Aorta (tissue), 5 donors: ENCODE measurements at places on chromosomes 5 and 9.

GRCh38 chr5:142981886-142982820, 212.0 kb downstream of the ARHGAP26 start:
- no peaks in the 10 kb centered on the region for H3K27me3 ChIP-seq
- peak overlapping the region; percentile 9 for H3K27ac ChIP-seq
- peaks cover 4% of the 10 kb centered on the region for H3K4me1 ChIP-seq
- DNase-seq, result peak; percentile 77
- H3K4me3 ChIP-seq, result no peak overlapping the region

- no peaks in the 10 kb centered on the region for H3K4me1 ChIP-seq
- no peak overlapping the region for H3K27ac ChIP-seq
- peaks cover 1% of the 10 kb centered on the region for H3K36me3 ChIP-seq
- DNase-seq, result no peak
- no peak overlapping the region for H3K4me3 ChIP-seq
- no peaks in the 10 kb centered on the region for H3K27me3 ChIP-seq
These were observed 66.6 kb downstream of the CDC14B start for GRCh38 chr9:96553070-96553469.

DNA sequence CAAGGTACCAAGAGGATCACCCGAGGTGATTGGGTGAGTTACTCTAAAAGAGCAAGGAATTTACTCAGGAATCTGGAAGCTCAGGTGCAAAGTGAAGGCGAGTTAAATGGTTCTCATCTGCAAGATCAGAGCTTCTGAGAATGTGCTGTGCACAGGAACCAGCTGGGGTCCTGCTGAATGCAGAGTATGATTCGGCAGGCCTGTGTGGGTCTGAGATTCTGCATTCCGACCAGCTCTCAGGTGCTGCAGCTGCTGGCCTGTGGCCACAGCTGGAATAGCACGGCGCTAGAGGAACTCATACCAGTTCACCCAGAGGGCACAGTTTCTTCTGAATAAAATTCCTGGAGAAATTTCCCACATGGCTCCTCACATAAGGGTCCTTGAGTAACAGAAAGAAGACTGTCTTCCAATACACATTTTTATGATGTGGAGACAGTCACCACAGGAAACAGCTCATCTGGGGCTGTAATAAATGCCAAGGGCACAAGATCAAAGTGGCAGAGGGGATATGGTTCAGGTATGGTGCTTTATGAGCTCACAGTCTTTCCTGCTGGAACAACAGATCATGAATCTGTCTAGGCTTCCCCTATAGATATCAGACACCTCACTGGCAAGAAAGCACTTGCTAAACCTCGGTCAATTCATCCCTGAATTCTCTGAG, 83.9 kb downstream of the PTPN3 start:
- no peak overlapping the region for H3K4me3 ChIP-seq
- no peak overlapping the region for H3K27ac ChIP-seq
- no peaks in the 10 kb centered on the region for H3K36me3 ChIP-seq
- H3K4me1 ChIP-seq, result no peaks in the 10 kb centered on the region

GRCh38 chr5:174504266-174504726, 220.1 kb upstream of the MSX2 start:
- no peak overlapping the region for H3K27ac ChIP-seq
- no peak overlapping the region for H3K4me3 ChIP-seq
- DNase-seq, result no peak
- no peaks in the 10 kb centered on the region for H3K4me1 ChIP-seq
- H3K36me3 ChIP-seq, result no peaks in the 10 kb centered on the region
- H3K27me3 ChIP-seq, result no peaks in the 10 kb centered on the region
